Activated naive CD8-positive, alpha-beta T cell treated with anti-CD3 and anti-CD28 coated beads, Interleukin-2, amount 50 U/mL, for 24 hours (primary cell): ENCODE measurements at places on chromosomes 2 and 18.
A peak's percentile ranks its signal among the peaks of the same experiment; 100 is the strongest.

DNA sequence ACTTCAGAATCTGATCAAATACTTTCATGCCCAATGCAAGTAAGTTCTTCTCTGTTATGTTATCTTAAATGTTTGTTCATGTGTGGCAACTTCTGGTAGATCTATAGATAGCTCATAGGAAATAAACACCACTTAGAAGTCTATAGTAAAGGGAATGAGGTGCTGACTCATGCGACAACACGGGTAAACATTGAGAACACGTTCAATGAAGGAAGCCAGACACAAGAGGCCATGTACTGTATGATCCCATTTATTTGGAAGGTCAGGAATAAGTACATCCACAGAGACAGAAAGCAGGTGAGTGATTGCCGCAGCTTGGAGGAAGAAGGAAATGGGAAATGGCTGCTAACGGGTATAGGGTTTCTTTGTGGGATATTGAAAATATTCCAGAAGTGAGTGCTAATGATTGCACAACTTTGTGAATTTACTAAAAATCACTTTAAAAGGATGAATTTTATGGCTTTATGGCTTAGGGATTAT is 95.4 kb downstream of the ITGB1BP1 start:
- no peak overlapping the region for H3K27ac ChIP-seq
- H3K4me1 ChIP-seq, result peaks cover 7% of the 10 kb centered on the region
- H3K27me3 ChIP-seq, result no peaks in the 10 kb centered on the region
- H3K4me3 ChIP-seq, result no peak overlapping the region
- DNase-seq, result no peak
- no peaks in the 10 kb centered on the region for H3K36me3 ChIP-seq

DNA sequence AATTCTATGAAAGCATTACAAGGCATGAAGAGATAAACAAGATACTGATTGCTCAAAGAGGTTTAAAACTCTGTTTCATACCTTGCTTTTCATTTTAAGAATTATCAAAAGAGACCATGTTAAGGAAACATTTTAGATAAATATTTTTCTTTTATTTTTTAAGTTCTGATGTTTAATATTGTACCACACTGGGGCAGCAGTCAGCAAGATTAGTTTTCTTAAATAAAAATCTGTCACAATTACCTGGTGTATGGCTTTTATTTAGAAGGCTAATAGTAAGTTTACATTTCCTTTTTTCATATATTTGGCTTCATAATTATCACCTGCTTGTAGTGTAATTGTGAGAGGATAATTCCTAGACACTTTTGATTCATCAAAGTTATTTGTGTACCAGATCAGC is 46.4 kb downstream of the ZNF804A start:
- no peak overlapping the region for H3K27ac ChIP-seq
- no peaks in the 10 kb centered on the region for H3K4me1 ChIP-seq
- no peak for DNase-seq
- peaks cover 2% of the 10 kb centered on the region for H3K27me3 ChIP-seq

- no peak overlapping the region for H3K4me3 ChIP-seq
- no peaks in the 10 kb centered on the region for H3K36me3 ChIP-seq
- H3K27me3 ChIP-seq, result no peaks in the 10 kb centered on the region
Observed at GRCh38 chr18:10270151-10270571, 184.3 kb upstream of the APCDD1 start.

DNA sequence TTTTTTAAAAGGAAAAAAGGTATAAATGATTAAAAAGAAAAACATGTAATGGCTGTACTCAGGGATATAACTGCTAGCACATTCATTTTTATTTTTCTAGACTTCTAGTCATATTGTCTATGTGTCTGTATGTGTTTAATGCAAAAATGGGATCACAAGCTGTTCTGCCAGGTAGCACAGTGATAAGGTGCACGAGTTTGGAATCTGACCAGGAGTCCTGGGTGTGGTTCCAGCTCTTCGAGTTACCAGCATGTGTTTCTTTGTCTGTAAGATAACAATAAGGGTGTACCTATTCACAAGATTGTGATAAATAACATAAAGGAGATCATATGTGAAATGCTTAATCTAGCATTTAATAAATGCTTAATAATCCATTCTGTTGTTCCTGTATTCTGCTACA is 145.3 kb downstream of the PKP4 start:
- no peaks in the 10 kb centered on the region for H3K36me3 ChIP-seq
- no peaks in the 10 kb centered on the region for H3K27me3 ChIP-seq
- H3K27ac ChIP-seq, result no peak overlapping the region
- DNase-seq, result no peak
- no peaks in the 10 kb centered on the region for H3K4me1 ChIP-seq
- H3K4me3 ChIP-seq, result no peak overlapping the region

GRCh38 chr2:3263487-3263886 is 114.1 kb downstream of the EIPR1 start:
- no peaks in the 10 kb centered on the region for H3K27me3 ChIP-seq
- H3K4me1 ChIP-seq, result peaks cover 15% of the 10 kb centered on the region
- H3K36me3 ChIP-seq, result peaks cover 4% of the 10 kb centered on the region
- DNase-seq, result no peak
- H3K27ac ChIP-seq, result no peak overlapping the region
- H3K4me3 ChIP-seq, result no peak overlapping the region

- no peak overlapping the region for H3K4me3 ChIP-seq
- no peak for DNase-seq
- H3K27ac ChIP-seq, result no peak overlapping the region
Observed at GRCh38 chr2:32496662-32497061, 131.2 kb upstream of the TTC27 start.

DNA sequence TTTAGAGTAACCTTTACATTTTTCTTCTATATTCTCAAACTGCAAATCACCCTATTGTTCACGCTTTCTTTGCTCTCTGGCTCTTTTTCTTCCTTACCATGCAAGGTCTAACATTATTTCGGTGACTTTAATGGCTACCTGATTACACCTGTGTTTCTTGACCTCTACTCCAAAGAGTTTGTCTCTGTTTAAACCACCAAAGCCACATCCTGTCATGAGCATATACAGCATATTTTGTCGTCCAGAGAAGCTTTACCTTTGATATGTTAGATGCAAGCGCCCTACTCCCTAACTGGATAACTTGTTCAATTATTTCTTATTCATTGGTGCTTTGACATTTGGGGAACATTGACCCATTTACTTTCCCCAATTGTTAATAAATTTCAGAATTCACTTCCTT is 565.1 kb upstream of the GCFC2 start:
- H3K4me1 ChIP-seq, result no peaks in the 10 kb centered on the region
- H3K27ac ChIP-seq, result no peak overlapping the region
- H3K27me3 ChIP-seq, result no peaks in the 10 kb centered on the region
- H3K4me3 ChIP-seq, result no peak overlapping the region

GRCh38 chr2:58899692-58900091 is 658.6 kb upstream of the FANCL start:
- no peak overlapping the region for H3K4me3 ChIP-seq
- H3K27me3 ChIP-seq, result peaks cover 5% of the 10 kb centered on the region
- no peaks in the 10 kb centered on the region for H3K4me1 ChIP-seq
- no peaks in the 10 kb centered on the region for H3K36me3 ChIP-seq

GRCh38 chr2:203396667-203397066 is 68.5 kb downstream of the ABI2 start:
- H3K4me1 ChIP-seq, result no peaks in the 10 kb centered on the region
- no peak overlapping the region for H3K4me3 ChIP-seq
- peaks cover 24% of the 10 kb centered on the region for H3K36me3 ChIP-seq
- H3K27me3 ChIP-seq, result no peaks in the 10 kb centered on the region

DNA sequence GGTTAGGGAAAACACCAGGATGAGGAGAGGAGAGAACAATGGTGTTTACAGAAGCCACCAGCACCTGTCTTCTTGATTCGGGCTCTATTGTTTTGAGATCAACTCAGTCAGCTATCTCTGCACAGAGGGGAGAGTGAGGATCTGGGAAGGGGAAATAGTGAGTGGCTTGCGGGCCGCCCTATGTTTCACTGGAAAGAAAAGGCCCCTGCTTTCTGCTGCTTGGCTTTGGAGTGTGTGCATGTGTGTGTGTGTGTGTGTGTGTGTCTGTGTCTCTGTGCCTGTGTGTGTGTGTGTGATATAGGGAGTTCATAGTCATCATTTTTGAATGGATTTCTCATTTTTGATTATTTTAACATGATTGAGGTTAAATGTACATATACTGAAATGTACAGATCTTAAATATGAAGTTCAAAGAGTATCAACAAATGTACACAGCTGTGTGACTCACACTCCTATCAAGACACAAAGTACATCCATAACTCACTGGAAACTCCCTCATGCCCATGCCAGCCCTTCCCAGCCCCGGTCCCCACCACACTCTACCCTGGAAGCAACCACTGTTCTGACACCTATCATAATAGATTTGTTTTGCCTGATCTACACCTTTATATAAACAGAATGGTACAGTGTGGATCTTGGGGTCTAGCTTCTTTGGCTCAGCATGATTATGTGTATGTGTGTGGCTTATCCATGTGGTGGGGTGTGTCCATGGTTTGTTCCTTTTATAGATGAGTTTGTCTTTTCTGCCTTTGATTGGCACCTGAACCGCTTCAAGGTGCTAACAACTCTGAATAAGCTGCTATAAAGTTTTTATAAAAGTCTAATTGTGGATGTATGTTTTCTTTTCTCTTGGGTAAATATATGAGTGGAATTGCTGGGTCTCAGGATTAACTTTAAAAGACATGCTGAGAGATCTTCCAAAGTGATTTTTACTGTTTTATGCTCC is 258.3 kb downstream of the SETBP1 start:
- peaks cover 3% of the 10 kb centered on the region for H3K27me3 ChIP-seq
- no peaks in the 10 kb centered on the region for H3K4me1 ChIP-seq
- no peak overlapping the region for H3K4me3 ChIP-seq
- H3K36me3 ChIP-seq, result peaks cover 7% of the 10 kb centered on the region
- no peak for DNase-seq
- H3K27ac ChIP-seq, result no peak overlapping the region

DNA sequence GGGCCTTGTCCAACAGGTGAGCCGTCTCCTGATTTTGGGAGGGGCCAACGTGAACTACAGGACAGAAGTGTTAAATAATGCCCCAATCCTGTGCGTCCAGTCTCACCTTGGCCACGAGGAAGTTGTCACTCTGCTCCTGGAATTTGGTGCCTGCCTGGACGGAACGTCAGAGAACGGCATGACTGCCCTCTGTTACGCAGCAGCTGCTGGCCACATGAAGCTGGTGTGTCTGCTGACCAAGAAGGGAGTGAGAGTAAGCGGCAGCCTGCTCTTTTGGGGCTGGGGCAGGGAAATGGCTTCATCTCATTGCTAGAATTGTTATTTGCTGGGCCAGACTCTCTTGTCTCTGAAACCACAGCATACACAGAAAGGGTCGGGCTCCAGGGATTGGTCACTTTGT is 92.3 kb downstream of the WDSUB1 start:
- no peak overlapping the region for H3K4me3 ChIP-seq
- H3K27me3 ChIP-seq, result no peaks in the 10 kb centered on the region
- no peak for DNase-seq
- no peaks in the 10 kb centered on the region for H3K36me3 ChIP-seq

GRCh38 chr18:12246849-12247808 is 7.0 kb upstream of the CIDEA start:
- H3K27me3 ChIP-seq, result peaks cover 27% of the 10 kb centered on the region
- no peaks in the 10 kb centered on the region for H3K36me3 ChIP-seq
- H3K27ac ChIP-seq, result no peak overlapping the region

DNA sequence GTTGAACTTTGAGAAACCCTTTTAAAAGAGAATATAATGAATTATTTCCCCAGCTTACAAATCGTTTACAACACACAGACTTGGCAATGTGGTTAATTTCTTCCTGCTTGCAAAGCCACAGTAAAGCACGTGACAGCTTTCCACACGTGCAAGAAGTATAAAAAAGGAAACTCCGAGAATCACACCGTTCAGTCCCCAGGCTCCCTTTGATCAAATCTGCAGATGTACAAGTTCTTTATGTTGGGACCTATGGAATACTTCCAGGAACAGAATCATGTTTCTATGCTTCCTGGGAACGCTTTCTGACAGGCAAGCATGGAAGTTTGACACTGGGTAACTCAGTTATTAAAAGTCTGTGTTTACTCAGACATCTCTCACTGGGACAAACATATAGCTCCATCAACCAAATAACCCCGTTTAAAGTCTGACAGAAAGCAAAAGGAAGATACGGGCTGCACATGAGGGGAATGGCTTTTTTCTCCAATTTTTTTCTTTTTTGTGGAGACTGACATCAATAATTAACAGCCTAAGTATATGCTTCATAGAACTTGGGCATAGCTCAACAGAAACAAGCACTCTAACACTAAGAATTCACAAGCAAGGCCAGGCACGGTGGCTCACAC is 134.8 kb downstream of the EIPR1 start:
- H3K27ac ChIP-seq, result peak overlapping the region; percentile 82
- DNase-seq, result no peak
- no peaks in the 10 kb centered on the region for H3K27me3 ChIP-seq
- H3K4me3 ChIP-seq, result peak overlapping the region; percentile 24

DNA sequence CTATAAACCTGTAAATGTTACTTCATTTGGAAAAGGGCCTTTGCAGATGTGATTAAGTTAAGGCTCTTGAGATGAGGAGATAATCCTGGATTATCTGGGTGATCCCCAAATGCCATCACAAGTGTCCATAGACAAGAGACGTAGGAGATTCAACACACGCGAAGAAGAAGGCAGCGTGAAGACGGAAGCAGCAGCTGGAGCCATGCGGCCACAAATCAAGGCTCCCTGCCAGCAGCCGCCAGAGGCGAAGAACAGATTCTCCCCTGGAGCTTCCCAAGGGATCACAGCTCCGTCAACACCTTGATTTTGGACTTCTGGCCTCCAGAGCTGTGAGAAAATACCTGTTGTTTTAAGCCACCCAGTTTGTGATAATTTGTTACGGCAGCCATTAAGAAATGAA is 11.0 kb upstream of the VAPA start:
- H3K36me3 ChIP-seq, result no peaks in the 10 kb centered on the region
- H3K4me3 ChIP-seq, result no peak overlapping the region
- DNase-seq, result no peak
- peaks cover 21% of the 10 kb centered on the region for H3K4me1 ChIP-seq
- H3K27me3 ChIP-seq, result peaks cover 2% of the 10 kb centered on the region
- H3K27ac ChIP-seq, result no peak overlapping the region

DNA sequence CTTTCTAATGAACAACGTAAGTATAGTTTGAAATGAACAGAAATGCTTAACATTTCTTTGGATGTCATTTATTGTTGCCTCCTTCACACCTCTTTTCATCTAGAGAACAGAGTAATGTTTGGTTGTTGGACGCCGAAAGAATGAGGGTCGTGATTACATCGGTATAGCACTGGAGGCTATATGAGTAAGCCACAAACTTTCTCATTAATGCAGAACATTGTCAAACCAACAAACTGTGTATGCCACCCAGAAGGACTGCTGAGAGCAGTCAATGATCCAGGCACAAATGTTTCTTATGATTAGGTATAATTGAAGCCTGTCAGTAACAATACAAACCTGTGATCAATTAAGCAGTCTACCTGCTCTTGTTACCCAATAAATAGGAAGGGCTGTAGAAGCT is 1494.7 kb upstream of the NXPH2 start:
- no peak overlapping the region for H3K4me3 ChIP-seq
- no peaks in the 10 kb centered on the region for H3K36me3 ChIP-seq
- no peaks in the 10 kb centered on the region for H3K27me3 ChIP-seq
- H3K4me1 ChIP-seq, result no peaks in the 10 kb centered on the region
- no peak overlapping the region for H3K27ac ChIP-seq

- no peaks in the 10 kb centered on the region for H3K36me3 ChIP-seq
- no peaks in the 10 kb centered on the region for H3K4me1 ChIP-seq
- H3K27ac ChIP-seq, result no peak overlapping the region
- no peak overlapping the region for H3K4me3 ChIP-seq
- H3K27me3 ChIP-seq, result no peaks in the 10 kb centered on the region
Observed at GRCh38 chr2:129113776-129114175, 795.1 kb upstream of the HS6ST1 start.
